Stimulated activated CD4-positive, alpha-beta T cell treated with anti-CD3 and anti-CD28 coated beads, TNF-alpha, amount 100 ng/mL, for 4 hours (primary cell): ENCODE measurements at places on chromosomes 3 and 15.
A peak's percentile ranks its signal among the peaks of the same experiment; 100 is the strongest.

DNA sequence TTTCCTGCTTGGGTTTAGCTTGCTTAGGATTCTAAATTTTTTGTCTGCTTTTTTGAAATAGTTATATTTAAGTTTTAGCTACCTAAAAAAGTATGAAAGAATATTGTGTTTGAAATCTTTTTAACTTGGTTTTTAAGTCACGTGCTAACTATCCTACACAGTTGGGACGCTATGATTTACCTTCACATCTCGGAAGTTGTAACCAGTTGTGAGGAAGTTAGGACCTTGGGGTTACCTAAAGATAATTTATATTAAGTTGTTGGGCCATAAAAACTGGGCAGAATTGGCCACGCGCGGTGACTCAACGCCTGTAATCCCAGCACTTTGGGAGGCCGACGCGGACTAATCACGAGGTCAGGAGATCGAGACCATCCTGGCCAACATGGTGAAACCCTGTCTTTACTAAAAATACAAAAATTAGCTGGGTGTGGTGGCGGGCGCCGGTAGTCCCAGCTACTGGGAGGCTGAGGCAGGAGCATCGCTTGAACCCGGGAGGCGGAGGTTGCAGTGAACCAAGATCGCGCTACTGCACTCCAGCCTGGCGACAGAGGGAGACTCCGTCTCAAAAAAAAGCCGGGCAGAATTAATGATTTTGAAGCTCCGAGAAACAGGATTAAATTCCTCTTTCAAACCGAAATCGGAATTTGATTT, 1.0 kb downstream of the ZFAND6 start:
- peak; percentile 13 for DNase-seq

GRCh38 chr15:54803987-54804386, 392.8 kb downstream of the RSL24D1 start:
- no peak for DNase-seq

DNA sequence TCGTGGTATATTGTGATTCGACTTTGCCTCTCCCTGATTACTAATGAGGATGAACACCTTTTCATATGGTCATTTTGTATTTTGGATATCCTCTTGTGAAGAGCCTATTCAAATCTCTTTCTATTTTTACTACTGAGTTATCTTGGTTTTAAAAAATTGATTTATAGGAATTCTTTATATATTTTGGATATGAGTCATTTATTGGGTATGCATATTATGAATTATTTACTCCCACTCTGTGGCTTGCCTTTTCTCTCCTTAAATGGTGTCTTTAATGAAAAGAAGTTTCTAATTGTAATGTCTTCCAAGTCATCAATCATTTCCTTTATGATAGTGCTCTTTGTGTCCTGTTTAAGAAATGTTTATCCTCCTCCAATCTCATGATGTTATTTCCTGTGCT, 191.5 kb upstream of the DPH6 start:
- DNase-seq = no peak

- DNase-seq = no peak
Measured at GRCh38 chr3:156536524-156537316, 18.2 kb downstream of the SSR3 start.

DNA sequence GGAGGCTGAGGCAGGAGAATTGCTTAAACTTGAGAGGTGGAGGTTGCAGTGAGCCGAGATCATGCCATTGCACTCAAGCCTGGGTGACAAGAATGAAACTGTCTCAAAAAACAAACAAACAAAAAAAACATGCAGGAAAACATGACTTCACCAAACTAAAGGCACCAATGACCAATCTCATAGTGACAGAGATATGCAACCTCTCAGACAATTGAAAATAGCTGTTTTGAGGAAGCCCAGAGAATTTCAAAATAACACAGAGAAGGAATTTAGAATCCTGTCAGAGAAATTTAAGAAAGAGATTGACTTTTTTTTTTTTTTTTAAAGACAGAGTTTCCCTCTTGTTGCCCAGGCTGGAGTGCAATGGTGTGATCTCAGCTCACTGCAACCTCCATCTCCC, 26.1 kb downstream of the NCBP2 start:
- DNase-seq = no peak

DNA sequence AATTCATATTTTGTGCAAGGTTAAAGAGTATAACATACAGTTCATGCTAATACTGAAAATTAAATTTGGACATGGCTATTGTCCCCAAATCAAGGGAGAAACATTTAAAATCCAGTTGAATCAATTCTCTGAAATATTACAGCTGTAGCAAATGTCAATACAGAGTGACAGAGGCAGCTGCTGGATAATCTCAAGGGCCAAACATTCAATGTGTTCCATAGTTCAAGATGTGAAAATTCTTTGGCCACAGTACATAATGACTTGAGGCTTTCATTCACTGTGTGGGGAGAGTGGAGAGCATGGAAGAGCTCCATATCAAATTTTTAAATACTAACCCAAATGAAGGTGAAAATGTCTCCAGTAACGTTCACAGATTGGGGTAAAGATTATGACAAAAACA, 1192.8 kb upstream of the CADM2 start:
- DNase-seq = no peak

- no peak for DNase-seq
Measured at GRCh38 chr15:53297828-53298227, 461.6 kb downstream of the WDR72 start.
